Smooth muscle cell of the coronary artery (primary cell): ENCODE measurements at places on chromosomes 2 and 18. TPM values are rescaled to one million over a fixed set of nuclear protein-coding genes. Genes with fewer than 3 reads are reported as not detected.

Gene ALLC
- total RNA-seq, result not detected in 2 replicates

Gene BCS1L
- 24.1 and 34.0 TPM in 2 replicates for total RNA-seq

Gene C1D
- 5.7 and 12.0 TPM in 2 replicates for total RNA-seq

Gene RAPGEF4
- total RNA-seq, result 0.90 and 3.0 TPM in 2 replicates

Gene PAX3
- 0.38 and 7.6 TPM in 2 replicates for total RNA-seq

Gene SERPINB7
- 4.7 TPM in 1 of 2 replicates, not detected in the other for total RNA-seq

Gene BBS5
- 2.3 and 4.1 TPM in 2 replicates for total RNA-seq

Gene RESP18
- not detected in 2 replicates for total RNA-seq

Gene IL37
- not detected in 2 replicates for total RNA-seq

Gene CD8A
- not detected in 2 replicates for total RNA-seq

Gene C18orf54
- total RNA-seq, result 0.70 and 1.8 TPM in 2 replicates

Gene IL1B
- total RNA-seq, result 0.82 and 60.4 TPM in 2 replicates
